Nephron progenitor cell (in vitro differentiated cells): ENCODE measurements at places on chromosomes 7 and 10.
A peak's percentile ranks its signal among the peaks of the same experiment; 100 is the strongest.

DNA sequence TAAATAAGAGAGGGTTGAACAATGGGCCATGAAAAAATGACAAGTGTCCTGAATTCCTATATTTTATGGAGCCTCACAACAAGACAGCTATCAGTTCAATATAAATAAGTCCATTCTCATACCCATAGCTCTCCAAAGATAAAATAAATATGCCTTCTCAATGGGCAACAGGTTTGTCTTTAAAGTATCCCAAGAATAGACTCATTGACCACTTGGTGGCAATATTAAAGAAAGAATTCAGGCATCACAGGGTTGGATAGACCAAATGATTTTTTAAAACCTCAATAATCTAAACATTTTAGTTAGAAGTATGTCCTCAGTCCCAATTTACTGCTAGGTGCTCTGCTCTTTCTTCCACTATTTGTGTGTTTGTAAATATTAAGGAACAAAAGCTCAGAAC, 165.1 kb upstream of the WNT16 start:
- DNase-seq = no peak

GRCh38 chr10:79244841-79245504, 102.3 kb upstream of the PPIF start:
- DNase-seq = no peak

DNA sequence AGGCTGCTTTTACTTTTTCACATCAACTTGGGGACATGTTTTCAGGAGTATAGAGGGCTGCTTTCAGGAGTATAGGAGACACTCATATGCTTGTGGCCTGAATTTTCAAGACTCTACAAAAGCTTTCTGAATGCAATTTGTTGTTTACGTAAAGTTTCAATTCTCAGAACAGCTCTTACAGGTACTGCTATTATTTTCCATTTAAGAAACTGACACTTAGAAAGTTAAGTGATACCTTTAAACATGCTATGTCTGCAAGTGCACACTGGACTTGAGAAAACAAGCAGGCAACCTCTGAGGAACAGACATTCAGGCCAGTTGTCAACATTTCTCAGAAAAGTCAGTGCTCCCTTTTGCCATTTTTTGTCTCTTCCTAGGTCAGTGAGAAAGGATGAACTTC, 70.0 kb upstream of the PHYHIPL start:
- no peak for DNase-seq

DNA sequence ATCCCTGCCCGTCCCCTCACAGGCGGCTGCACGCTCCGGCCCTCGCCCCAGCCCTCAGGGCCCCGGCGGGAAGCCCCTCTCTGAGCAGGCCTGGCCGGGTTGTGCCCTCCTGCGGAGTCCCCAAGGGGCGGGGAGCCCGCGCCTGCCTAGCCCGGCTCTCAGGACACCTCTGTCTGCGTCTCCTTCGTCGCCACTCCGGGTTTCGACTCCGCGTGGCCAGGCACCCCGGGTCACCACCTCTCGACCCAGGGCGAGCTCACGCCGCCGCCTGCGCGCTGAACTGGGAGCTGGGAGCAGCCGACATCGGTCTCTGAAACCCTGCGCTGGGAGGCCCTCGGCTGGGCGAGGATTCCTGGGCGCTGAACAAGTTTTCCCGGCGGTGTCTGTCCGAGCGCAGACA, 6.2 kb upstream of the OGDHL start:
- DNase-seq = no peak

GRCh38 chr7:138396251-138397070, 63.6 kb upstream of the TRIM24 start:
- DNase-seq = no peak

- no peak for DNase-seq
Observed at GRCh38 chr10:2054728-2055127, 317.4 kb upstream of the ADARB2 start.

- DNase-seq = no peak
Observed at GRCh38 chr7:80088705-80089104, 45.9 kb upstream of the GNAI1 start.

GRCh38 chr10:24343686-24344085, 134.7 kb downstream of the KIAA1217 start:
- no peak for DNase-seq

DNA sequence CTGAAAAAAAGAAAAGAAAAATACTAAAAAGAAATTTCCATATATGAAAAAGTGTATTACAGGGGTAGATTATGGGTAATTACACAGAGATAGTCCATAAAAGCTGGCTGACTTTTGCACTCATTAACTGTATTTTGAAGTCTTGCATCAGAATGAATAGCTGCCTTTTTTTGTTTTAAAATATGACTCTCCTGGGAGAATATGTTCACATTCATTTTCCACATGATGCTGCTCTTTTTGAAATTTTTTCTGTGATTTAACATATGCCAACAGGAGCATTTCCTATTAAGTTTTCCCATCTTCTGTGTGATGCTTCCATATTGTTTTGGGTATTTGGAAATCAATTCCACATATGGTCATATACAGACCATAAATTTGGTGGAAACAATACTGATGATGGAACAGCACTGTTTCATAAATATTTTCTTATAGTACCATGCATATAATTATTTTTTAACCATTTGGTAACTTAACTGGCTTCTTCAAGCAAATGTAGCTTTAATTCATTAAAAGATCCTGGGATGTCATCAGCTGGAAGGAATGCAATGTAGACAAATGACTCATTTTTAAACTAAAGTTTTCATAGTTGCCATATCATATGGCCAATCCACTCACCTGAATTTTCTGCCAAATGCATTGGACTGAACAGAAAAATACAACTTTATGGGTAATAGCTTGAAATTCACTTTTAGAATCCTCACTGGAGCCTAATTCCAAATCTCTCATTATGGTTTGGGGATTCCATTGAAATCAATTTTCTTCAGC, 313.9 kb upstream of the GLI3 start:
- no peak for DNase-seq

DNA sequence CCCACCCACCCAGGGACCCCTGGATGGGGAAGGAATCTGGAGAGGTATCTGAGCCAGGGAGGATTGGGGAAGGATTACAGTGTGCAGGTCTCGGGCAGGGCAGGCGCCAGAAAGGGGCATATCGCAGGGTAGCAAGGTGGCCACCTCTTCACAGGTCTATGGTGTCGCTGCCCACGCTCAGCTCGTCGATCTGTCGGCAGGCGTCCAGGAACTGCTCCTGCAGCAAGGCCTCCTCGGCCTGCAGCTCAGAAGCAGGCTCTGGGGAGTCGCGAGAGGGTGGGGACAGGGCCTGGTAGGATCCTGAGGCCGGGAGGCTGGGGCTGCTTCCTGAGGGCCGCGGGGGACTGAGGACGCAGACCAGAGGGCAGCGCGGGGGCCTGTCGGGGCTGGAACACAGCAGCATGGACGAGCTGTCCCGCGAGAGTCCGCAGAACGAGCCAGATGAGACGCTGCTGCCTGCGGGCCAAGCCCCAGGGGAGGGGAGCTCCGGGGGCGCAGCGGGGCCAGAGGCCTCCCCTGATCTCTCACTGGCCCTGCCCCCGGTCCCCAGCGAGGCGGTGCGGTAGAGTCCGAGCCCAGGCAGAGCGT, 7.1 kb upstream of the RBM28 start:
- DNase-seq = no peak

DNA sequence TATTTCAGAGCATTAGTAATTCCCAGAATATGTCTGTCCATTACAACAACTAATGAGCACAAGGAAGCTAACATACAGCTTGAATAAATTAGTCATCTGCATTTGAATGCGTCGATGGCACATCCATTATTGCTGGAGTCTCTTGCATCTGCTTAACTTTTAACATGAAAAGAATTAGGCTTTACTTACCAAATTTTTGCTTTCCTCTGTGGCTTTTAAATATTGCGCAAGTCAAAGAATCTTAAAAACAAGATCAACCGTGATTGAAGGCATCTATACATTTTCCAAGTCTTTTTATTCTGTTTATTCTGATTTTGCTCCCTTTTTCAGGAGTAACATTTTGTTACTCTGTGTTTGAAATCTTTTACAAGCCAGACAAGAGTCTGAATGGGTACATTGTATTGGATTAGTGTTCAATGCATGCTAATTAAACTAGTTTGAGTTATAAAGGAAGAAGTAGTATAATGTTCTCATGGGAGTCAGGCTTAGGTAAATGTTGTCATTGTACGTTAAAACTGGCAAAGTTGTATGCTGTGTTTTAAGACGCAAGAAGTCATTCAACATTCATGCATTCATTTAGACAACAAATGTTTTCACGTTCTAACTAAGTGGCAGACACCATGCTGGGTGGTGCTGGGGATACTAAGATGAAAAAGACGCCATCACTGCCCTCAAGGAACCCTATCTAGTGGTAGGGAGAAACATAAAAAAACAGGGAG, 4.0 kb upstream of the CACNB2 start:
- no peak for DNase-seq

DNA sequence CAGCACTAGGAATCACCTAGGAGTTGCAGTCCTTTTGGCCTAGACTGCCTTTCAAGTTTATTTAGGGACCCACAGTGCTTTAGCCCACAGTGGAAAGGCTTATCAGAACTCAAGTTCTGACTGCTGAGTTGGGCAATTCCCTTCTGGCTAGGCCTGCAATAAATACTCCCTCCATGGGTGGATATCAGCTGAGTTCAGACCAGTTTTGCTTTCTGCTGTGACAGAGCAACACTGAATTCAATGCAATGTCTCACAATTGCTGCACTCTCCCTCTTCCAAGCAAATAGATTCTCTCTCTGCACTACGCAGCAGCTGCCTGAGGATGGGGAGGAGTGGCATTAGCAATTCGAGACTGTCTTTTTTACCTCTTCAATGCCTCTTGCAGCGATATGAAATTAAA, 1153.3 kb downstream of the SORCS1 start:
- DNase-seq = no peak

GRCh38 chr10:87079106-87079836, 15.4 kb downstream of the GLUD1 start:
- no peak for DNase-seq

GRCh38 chr10:34861293-34862021, 46.4 kb upstream of the PARD3 start:
- peak; percentile 35 for DNase-seq
